ENCODE measurements at places on chromosomes 5 and 9.

- DNase-seq: peak; percentile 56
Measured at GRCh38 chr5:147509041-147509709, 693 bp downstream of the DPYSL3 start.

GRCh38 chr5:131228646-131229045, 35.2 kb upstream of the CDC42SE2 start:
- no peak for DNase-seq

DNA sequence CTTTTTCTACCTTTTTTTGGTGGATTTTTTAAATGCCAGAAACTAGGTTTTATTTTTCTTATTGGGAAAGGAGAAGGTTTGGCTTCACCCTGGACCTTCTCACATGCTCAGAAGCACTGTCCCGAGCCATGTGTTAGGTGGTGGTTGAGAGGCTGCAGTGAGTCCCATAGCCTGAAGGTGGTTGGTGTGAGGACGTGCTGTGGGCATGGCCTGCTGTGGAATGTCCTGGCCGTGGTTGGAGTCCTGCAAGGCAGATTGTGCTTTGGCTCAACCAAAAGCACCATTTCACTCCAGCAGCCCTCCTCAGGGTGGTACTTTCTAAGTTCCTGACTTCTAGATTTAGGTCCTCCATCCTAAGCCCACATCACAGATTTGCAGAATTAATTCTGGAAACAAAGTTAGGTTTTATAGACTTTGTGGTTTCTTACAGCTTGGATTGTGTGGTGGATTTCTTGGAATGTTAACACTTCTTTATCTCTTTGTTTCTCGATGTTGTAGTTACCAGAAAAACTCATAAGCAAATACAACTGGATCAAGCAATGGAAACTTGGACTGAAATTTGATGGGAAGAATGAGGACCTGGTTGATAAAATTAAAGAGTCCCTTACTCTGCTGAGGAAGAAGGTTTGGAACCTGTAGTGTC, 22.6 kb downstream of the OTULIN start:
- DNase-seq: no peak

DNA sequence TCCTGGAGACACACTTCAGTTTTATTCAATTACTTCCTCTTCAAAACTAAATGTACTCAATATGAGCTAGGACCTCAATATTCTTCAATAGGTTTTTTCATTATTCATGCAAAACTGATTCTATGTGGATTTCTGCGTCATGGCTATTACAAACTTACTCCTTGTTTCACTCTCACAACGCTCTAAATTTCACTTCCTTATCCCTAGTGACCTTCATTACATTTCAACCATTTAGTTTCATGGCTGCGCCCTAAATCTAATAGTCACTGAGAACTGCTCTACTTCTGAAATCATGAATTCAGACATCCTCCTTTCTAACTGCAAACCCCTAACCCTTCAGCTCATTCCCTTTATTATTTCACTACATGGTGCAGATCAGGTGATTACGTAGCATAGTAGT, 93.9 kb downstream of the SLC25A46 start:
- DNase-seq: no peak

DNA sequence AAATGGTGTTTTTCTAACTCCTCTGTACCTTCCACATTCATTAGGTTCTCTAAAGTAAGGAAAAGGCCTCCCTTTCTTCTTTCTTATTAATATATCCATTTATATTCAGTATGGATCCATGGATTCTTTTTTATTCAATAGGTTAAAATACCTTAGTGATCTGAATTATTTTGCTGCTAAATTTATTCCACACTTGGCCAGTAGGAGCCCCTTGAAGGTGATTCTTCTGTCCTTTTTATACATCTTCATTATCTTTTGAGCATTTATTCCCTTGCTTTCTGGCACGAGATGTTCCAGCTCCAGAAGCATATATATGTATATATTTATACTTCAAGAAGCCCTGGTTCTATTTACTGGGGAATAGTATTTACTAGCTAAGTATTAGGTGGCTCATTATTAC, 311.8 kb upstream of the SGCD start:
- DNase-seq: no peak

GRCh38 chr9:137276473-137277328, 825 bp upstream of the TOR4A start:
- peak; percentile 61 for DNase-seq

GRCh38 chr9:15524845-15525455, 14.2 kb upstream of the PSIP1 start:
- peak; percentile 63 for DNase-seq

DNA sequence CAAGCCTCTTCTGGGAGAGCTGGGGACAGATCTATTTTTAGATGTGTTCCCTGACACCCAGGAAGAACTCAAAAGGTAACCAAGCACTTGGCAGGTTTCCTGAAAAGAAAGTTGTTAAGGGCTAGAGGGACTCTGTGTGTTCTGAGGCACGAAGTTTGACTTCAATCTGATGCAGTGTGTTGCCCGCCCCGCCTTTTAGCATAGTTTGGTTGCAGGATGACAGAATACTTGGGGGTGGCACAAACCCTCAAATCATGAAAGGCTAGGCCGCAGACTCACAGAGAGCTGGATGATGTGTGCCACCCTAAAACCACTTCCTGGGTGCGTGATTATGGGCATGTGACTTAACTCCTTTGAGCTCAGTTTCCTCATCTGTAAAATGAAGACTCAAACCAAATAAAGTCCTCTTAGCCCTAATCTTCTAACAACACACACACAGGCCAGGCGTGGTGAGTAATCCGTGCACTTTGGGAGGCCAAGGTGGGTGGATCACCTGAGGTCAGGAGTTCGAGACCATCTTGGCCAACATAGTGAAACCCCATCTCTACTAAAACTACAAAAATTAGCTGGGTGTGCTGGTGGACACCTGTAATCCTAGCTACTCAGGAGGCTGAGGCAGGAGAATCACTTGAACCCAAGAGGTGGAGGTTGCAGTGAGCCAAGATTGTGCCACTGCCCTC, 12.8 kb upstream of the NDFIP1 start:
- DNase-seq: no peak

DNA sequence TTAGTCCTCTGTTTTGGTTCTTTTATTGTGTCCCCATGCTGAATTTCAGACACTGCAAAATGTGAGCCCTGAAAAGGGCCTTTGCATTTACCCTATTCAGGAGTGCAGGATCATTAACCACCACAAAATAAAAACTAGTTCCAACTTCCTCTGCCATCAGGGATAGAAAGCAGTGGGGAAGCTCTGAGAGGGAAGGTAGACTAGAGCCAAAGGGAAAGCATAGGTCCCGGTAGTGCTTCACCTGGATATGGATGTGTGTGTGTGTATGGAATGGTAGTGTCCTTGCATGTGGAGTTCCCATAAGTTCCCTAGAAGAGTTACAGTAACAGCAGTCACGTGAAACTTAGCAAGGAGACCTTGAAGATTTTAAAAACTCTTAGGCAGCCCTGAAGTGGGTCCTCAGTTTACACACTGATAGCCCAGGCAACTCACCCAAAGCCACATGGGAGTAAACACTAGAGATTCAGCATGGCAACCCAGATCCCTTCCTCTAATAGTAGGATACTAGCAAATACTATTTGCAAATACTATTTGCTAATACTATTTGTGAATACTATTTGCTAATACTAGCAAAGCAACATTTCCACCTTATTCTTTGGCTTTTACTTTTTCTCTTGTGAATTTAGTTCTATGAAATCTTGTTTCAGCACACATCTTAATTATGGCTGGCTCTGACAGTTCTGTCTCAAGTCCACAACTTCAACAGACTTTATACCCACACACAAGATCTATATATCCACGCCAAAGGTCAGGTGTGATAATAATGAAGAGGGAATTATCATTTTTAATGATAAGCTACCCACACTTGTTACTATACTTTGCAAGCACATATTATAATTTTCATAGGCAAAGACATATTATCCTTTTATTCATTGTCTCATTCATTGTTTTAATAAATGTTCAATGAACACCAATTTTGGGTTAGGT, 70.4 kb upstream of the IFNE start:
- DNase-seq: no peak

DNA sequence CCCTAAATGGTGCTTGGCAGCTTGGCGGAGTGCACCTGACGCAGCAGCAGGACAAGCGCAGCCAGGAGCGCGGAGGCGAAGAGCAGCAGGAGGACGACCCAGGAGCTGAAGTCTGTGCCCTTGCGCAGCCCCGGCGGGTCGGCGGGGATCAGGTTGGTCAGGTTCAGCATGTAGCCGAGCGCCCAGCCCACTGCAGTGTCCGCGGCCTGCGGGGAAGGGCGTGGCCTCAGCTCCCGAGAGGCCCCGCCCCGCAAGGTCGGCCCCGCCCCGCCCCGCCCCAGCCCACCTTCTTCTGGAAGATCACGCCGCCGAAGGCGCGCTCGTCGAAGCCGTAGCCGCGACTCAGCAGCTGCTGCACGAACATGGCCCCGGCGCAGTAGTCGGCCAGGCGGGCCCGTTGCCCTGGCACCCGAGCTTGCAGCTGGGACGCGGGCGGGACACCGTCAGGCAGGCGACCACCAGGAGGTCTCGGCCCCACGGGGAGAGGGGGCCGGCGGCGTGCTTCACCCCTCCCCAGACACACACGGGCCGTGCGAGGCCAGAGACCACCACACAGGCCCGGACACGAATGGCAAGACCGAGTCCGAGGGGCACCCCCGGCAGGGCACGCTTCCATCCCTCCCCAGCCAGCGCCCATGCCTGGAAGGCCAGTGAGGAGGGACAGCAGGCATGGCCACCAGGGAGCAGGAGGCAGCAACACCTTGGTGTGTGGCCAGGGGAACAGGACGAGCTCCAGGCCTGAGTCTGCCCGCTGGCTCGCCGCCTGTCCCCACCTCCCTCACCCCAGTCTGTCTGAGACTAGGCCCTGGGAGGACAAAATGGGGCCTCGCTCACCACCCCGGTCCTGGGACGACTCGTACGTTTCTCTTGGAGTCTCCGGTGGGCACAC, 2.9 kb upstream of the NPDC1 start:
- DNase-seq: no peak

DNA sequence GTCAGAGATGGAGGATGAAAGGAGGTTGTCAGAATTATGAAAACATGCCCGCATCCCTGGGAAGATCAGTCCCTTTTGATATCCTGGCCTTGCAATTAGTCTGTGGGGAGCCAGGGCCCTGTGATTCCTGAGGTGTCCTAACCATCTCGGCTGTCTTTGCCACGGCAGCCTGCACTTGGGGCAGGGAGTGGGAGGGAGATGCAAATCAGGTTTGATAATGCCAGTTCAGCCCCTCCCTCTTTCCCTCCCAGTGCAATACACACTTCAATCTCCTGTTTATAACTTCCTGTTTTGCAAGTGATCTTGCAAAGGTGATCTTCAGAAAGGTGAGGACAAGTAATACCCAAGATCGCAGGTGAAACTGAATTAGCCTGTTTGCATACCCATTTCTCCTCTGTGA, 114.0 kb upstream of the ALDH1B1 start:
- no peak for DNase-seq

DNA sequence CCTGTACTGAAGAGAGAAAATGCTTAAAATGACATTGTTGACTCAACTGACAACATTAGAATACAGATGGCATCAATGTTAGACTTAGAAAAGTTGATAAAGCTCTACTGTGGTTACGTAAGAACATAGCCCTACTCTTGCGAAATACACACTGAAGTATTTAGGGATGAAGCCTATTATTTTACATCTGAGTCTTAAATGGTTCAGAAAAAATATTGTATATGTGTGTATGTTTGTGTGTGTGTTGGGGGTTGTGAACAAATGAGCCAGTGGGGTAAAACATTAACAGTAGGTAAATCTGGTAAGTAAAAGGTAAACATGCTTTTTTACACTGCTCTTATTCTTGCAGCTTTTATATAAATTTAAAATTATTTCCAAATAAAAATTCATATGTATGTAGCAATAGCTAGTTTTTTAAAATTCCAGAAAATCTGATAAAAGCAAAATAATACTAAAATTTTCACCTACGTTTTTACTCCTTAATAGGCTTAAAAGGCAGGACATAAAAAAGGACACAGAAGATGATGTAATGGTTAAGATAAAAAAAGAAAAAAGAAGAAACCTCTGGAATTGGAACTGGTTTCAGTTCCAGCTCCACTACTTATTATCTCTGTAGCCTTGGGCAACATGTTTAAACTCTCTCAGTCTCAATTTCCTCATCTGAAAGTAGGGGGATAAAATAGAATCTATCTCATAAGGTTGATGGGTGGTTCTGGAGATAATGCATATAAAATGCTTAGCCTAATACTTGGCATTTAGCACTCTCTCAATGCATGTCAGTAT, 44.3 kb downstream of the GARNL3 start:
- DNase-seq: no peak

DNA sequence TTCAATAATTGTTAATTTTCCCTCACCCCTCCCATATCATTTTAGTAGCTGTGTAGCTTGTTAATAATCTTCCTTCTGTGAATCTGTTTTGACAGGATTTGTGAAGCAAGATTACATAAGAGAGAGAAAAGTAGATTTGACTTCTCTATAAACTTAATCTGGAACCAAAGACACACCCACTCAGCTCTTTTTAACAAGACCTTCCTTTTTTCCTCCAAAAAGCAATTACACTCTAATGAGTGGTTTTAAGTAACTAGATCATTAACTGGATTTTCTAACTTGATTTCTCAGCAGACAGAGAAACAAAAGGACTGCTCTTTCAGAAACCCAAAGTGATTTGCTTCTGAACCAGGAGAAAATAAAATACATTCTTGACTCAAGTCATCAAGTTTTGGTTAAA, 21.9 kb downstream of the RFK start:
- no peak for DNase-seq

- peak; percentile 58 for DNase-seq
Measured at GRCh38 chr5:173327084-173327947, 898 bp downstream of the STC2 start.

- no peak for DNase-seq
Measured at GRCh38 chr9:34610434-34611206, 1.3 kb downstream of the RPP25L start.

- no peak for DNase-seq
Measured at GRCh38 chr9:70519912-70520724, 105.7 kb upstream of the KLF9 start.

- DNase-seq: no peak
Measured at GRCh38 chr9:28502189-28502588, 928.9 kb upstream of the C9orf72 start.

DNA sequence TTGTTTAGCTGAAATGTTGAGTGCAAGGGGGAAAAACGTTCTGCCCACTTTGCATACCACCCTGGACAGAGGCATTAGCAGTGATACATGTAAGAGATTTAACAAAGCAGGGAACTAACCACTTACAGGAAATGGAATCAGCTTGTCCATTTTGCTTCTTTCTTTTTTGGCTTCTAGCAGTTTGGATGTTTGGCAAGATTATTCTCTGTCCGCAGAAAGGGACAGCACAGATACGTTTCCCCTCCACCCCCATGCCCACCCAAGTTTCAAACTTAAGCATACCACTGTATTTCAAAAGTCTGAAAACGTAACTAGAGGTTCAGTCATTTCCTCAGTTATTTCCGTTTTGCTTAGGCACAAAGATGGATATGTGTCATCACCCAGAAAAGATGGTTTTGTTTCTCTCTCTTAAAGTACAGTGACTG, 118.4 kb downstream of the GDNF start:
- DNase-seq: peak; percentile 78
